ENCODE measurements at places on chromosomes 12 and 14. TPM values are rescaled to one million over a fixed set of nuclear protein-coding genes. Genes with fewer than 3 reads are reported as not detected.

- DNase-seq, result no peak
Observed at GRCh38 chr12:116278279-116278626, 760 bp upstream of the MED13L start.

- DNase-seq, result no peak
Observed at GRCh38 chr12:104371043-104371870, 67.7 kb downstream of the EID3 start.

The TAS2R14 gene
- 5.1 TPM for polyA plus RNA-seq

DNA sequence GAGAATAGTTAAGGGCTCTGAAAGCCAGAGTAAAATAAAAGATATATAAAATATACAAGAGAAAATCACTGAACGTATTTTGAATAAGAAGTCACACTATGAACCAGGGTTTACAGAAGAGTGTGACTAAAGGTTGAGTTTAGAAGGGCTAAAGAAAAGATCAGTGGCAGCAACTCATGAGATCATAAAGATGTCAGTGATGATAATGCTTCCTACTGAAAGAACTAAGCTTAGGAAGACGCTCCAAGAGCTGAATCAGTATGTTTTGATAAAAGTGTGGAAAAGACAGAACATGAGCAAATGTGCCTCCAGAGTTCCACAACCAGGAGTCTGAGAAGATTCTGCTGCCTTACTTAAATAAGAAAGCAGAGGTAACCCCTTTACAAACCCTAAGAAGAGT lies 74.6 kb downstream of the KITLG start:
- DNase-seq, result no peak

GRCh38 chr14:71321574-71322315 lies 414.5 kb downstream of the PCNX1 start:
- peak; percentile 54 for DNase-seq

DNA sequence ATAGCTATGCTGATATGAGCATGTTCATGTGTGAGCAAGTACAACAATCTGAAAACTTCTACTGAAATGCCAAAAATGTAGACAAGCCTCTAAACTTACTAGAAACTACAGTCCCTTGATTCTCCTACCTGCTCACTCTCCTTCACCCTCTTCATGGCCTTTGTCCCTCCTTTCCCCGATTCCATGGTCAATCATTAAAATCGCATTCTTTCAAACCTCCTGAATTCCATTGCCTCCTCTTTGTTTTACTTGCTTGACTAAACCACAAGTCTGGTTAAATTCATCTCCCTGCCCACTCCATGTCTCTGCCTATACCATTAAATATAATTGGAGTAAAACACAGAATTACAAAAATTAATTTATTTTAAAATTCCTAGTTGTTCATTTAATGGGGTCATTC lies 33.0 kb upstream of the SSTR1 start:
- no peak for DNase-seq

GRCh38 chr12:3604748-3605586 lies 114.0 kb downstream of the PRMT8 start:
- DNase-seq, result peak; percentile 17

The ADAMTS20 gene
- 0.83 TPM for polyA plus RNA-seq
